ENCODE measurements at places on chromosomes 1 and 21.

- no peak for DNase-seq
Observed at GRCh38 chr1:54867717-54868057, 19.3 kb downstream of the DHCR24 start.

- DNase-seq: no peak
Observed at GRCh38 chr21:32834211-32834915, 62.8 kb upstream of the PAXBP1 start.

DNA sequence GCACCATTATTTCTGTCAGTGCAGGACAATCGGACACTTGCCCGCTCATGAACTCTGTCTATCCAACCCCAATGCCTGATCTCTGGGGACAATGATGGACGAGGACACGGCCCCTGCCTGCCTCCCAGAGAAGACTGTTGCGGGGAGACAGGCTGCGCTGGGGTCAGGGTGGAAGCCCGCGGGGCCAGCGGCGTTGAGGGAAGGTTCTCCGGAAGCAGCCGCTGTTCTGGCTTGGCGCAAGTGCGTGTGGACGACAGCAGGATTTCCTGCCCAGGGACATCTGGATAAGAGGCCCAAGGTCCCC, 18.8 kb downstream of the RHBG start:
- DNase-seq: no peak

DNA sequence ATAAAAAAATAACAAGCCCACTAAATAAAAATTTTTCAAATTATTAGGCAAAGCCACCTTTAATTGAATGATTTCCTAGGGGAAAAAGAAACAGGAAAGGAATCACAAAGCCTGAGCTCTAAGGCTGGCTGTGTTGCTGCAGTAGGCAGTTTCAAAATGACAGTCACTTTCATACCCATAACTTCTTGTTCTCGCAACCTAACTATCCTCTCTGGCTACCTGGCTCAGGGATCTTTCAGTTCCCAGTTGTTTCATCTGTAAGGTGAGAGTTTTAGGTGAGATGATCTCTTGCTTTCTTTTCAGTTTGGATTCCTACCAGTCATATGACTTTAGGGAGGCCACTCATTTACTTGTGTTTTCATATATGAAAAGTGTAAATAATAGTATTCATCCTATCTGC, 226.1 kb downstream of the ASTN1 start:
- no peak for DNase-seq

GRCh38 chr21:37618081-37618480, 251.5 kb downstream of the DYRK1A start:
- DNase-seq: no peak

DNA sequence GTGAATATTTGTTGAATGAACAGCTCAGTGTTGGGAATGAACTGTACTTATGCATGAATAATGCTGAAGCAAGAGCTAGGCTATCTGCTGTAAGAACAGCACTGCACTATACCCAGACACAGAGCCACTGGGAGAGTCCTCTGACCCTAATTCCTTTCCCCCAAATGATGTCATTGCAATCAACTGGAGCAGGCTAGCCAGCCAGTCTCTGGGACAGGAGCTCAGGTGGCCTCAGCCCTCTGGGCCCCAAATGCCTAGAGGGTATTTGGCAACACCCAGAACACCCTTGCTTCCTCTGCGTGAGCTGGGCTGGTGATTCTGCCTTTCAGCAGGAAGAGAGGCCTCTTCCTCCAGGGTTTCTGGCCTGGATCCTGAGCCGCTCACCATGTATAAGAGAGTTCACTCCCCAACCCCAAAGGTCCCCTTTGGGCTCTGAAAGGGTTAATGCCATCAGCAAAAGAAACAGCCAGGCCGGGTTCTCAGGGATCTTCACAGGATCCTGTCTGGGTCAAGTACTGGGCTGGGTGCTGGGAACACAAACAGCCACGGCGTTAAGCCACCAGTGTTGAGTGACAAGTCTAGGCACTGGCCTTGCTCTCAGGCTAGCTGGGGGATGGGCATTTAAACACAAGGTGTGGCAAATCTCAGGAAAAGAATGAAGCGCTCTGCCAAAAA, 3.7 kb upstream of the PADI4 start:
- no peak for DNase-seq

Measured in activated naive CD4-positive, alpha-beta T cell treated with anti-CD3 and anti-CD28 coated beads, Interleukin-2, amount 10 ng/mL, durations not matched to agents 7 days and 5 days (primary cell).